ENCODE measurements at places on chromosomes 12 and 14.

DNA sequence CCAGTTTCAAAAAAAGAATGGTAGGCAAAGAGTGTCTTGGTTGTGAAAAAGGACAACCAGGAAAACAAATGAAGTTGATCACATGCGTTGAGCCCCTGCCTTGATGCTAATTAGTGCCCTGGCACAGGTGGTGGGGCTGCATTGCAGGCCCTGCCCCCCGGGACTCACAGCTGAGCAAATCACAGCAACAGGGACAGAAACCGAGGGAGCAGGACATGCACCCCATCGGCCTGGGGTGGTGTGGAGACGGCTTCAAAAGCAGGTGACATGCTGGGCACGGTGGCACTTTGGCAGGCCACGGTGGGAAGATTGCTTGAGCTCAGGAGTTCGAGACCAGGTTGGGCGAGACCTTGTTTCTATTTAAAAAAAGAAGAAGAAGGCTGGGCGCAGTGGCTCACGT lies 1.1 kb upstream of the PAPLN start:
- DNase-seq, result no peak

- no peak for DNase-seq
These were observed 109.3 kb downstream of the TBC1D30 start for GRCh38 chr12:64933791-64934190.

GRCh38 chr12:7439579-7440505 lies 4.1 kb downstream of the CD163L1 start:
- DNase-seq, result peak; percentile 19

GRCh38 chr14:79050787-79051727 lies 880.9 kb downstream of the NRXN3 start:
- no peak for DNase-seq

GRCh38 chr14:79179985-79180384 lies 1009.8 kb downstream of the NRXN3 start:
- no peak for DNase-seq

GRCh38 chr14:36633580-36633979 lies 28.1 kb upstream of the PAX9 start:
- no peak for DNase-seq

GRCh38 chr14:50403419-50403818 lies 6.7 kb upstream of the CDKL1 start:
- no peak for DNase-seq

- no peak for DNase-seq
These were observed 82.1 kb upstream of the FERMT2 start for GRCh38 chr14:53032838-53033390.

GRCh38 chr12:122868471-122869177 lies 27.3 kb downstream of the VPS37B start:
- DNase-seq, result no peak

DNA sequence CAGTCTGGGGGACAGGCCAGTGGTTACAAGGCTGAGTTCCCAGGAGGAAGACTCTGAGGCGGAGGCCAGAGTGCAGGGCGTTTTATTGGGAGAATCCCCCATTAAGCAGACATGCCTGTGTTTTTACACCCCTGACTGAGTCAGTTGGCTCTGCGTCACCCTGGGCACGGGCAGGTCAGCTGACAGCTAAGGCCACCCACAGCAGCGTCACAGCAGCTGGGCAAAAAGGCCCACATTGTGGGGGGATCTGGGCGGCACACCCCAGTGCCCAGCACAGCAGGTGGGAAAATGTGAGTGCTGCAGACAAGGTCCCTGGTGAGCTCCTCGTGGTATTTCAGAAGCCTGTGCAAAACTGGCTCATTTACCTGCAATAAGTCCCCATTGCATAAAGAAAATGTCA lies 184.7 kb downstream of the AACS start:
- DNase-seq, result no peak

- no peak for DNase-seq
These were observed 162.8 kb downstream of the SNAPC1 start for GRCh38 chr14:61925043-61925442.

- no peak for DNase-seq
These were observed 135.4 kb upstream of the NUDT4 start for GRCh38 chr12:93242154-93242972.

- no peak for DNase-seq
These were observed 87.0 kb downstream of the DAD1 start for GRCh38 chr14:22502007-22502406.

DNA sequence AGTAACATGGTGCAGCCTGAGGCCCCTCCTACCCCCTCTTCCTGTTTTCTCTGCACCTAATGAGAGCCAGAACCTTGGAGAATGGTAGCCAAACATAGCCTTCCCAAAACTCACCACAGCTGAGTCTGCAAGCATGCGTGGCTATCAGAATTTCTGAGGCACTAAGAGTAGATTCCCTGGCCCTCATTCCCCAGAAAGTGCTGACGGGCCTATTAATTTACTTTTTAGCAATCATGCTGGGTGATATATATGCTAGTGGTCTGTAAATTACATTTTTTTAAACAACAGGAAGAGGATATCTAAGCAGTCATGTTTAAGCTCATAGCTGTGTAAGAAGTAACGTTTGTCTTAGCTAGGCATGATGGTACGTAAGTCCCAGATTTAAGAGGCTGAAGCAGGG lies 30.4 kb downstream of the KANSL2 start:
- no peak for DNase-seq

GRCh38 chr12:94987076-94987669 lies 16.3 kb downstream of the NDUFA12 start:
- DNase-seq, result no peak

- DNase-seq, result no peak
These were observed 210.1 kb downstream of the RGS6 start for GRCh38 chr14:72142328-72142727.

GRCh38 chr14:53126731-53127130 lies 26.4 kb downstream of the DDHD1 start:
- no peak for DNase-seq

DNA sequence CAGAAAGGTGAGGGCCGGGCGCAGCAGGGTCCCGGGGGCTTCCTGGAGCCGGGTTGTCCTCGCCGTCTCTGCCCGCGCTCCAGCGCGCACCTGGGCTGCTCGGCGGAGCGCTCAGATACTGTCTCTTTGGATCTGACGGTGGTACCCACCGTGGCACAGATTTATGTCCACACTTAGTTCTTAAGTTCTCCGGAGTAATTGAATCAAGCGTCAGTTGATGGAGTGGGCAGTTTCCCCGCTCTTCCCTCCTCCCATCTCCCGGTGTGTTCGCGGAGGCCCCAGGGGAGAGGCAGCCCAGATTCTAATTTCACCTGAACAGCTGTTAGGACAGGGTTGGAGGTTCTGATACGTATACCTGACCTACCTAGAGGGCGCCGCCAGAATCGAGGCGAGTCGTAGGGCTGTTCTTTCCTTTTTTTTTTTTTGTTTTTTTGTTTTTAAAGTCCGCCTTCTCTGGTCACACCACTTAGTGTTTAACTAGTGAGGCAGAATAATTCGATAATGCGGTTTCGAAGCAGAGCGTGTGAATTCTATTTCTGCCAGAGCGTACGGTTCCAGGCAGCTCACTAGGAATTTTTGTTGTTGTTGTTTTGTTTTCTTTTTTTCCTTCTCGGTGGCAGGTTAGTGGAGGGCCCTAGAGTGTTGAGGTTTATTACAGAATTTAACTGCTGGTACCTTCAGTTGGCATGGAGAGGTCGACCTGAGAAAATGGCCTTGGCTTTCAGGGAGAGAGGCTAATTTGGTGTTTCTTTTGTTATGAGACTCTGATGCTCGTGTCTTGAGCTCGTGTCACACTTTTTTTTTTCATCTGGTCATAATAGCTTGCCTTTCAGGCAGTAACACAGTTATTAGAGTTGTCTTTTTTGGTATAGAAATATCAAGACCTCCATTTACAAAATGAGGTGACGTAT lies 22.3 kb upstream of the GNS start:
- DNase-seq, result no peak

DNA sequence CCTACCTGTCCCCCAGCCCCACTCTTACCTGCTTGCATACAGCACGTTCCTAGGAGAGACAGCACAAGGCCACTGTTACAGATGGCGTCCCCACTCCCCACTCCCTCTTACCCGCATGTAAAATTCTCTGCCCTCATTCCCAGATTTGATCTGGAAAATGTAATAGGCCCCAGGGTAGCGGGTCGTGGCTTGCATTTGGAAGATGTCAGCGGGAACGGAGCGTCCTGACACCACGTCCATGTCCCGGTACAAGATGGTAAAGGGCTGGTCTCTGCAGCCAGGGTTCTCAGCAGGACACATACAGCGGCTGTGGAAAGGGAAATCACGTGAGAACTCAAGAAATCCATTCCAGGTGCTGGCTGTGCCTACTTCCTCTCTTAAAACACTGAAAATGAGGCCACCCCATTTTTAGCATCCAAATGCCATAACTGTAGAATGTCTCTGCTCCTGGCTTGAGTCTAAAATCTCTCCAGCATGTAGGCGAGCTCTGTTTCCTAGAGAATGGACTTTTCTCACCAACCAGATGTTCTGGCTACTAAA lies 10.1 kb upstream of the TC2N start:
- DNase-seq, result no peak

DNA sequence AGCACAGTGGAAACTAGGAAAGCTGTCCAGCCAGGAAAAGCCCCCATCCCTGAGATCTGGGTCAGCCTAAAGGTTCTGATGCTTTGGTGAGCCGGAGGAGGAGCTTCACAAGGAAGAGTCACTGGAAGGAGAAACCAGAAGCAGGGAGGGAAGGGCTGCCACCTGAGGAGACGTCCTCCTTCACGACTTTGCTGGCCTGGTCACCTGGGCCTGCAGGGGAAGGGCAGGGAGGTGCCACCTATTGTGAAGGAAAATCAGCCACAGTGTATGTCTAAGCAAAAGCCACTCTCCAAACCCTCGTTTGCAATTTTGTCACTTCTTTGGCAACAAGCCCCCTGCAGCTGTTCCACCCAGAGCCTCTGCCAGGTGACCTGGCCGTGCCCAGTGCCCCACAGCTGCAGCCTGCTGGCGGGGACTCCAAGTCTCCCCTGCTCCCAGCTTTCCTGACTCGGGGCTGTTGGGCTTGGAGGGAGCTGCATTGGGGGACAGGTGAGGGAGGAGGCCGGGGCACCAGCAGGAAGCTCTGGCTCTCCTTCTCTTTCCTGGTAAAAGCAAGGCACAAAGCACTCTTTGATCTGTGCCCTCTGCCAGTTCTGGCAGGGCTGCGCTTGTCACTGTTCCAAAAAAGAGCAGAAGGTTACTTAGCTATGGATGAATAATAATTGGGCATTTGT lies 120.9 kb upstream of the BCL2L14 start:
- DNase-seq, result no peak

- no peak for DNase-seq
These were observed 40.2 kb downstream of the HEATR5A start for GRCh38 chr14:31380106-31380505.

GRCh38 chr14:50230701-50231474 lies 490 bp downstream of the SOS2 start:
- DNase-seq, result peak; percentile 21

- DNase-seq, result no peak
These were observed 12.4 kb downstream of the ZBTB42 start for GRCh38 chr14:104813286-104813685.

DNA sequence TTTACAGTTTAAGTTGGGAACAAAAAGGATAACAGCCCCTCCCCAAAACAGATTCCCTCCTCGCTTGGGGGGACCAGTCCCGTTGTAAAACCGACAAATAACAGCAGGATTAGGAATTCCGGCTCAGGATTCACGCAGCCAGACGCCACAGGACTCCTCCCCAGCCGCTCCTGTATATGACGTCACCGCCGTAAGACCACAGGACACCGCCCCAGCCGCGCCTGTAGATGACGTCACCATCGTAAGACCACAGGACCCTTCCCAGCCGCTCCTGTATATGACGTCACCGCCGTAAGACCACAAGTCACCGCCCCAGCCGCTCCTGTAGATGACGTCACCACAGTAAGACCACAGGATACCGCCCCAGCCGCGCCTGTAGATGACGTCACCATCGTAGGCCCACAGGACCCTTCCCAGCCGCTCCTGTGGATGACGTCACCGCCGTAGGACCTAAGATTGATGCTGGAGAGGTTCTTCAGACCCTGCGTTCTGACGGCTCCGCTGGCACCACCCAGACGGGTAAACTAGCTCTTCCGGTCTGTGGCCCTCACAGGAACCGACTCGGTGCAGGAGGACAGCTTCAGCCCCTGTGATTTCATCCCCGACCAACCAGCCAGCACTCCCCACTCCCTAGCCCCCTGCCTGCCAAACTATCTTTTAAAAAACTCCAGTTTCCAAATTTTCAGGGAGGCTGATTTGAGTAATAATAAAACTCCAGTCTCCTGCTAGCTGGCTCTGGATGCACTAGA lies 43.9 kb upstream of the FBRSL1 start:
- peak; percentile 30 for DNase-seq

DNA sequence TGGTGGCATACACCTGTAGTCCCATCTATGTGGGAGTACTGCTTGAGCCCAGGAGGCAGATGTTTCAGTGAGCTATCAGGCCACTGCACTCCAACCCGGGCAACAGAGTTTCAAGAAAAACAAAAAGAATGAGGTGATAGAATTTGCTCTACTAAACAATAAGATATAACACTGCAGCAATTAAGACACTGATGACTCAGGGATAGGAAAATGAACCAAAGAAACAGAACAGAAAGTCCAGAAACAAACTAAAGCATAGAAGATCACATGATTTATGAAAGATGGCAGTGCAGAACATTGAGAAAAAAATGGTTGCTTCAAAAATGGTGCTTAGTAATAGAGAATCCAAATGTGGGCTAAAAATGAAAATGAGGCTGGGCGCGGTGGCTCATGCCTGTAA lies 65.2 kb upstream of the AP4S1 start:
- DNase-seq, result no peak

Data from AG08395 (cell line).